ENCODE measurements at places on chromosomes 5 and 9.

GRCh38 chr5:133130387-133131118, 78.7 kb downstream of the HSPA4 start:
- DNase-seq = no peak

- no peak for DNase-seq
Measured at GRCh38 chr9:31140316-31140715, 1244.1 kb upstream of the ACO1 start.

DNA sequence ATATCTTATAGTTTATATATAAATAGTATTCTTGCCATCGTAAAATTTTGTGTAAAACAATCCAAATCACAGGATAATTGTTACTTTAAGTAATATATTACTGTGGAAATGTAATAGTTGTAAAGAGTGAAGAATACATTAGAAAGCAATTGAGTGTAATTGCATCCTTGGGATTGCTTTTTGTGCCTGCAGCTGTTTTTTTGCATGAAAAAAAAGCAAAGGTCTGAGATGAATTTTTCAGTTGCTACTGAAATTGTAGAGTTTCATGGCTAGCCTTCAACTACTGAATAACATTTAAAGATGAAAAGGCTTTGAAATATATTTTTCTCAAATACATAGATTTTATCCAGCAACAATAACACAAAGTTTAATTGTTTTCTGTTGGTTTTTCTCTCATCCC, 232.0 kb upstream of the FAM174A start:
- no peak for DNase-seq

DNA sequence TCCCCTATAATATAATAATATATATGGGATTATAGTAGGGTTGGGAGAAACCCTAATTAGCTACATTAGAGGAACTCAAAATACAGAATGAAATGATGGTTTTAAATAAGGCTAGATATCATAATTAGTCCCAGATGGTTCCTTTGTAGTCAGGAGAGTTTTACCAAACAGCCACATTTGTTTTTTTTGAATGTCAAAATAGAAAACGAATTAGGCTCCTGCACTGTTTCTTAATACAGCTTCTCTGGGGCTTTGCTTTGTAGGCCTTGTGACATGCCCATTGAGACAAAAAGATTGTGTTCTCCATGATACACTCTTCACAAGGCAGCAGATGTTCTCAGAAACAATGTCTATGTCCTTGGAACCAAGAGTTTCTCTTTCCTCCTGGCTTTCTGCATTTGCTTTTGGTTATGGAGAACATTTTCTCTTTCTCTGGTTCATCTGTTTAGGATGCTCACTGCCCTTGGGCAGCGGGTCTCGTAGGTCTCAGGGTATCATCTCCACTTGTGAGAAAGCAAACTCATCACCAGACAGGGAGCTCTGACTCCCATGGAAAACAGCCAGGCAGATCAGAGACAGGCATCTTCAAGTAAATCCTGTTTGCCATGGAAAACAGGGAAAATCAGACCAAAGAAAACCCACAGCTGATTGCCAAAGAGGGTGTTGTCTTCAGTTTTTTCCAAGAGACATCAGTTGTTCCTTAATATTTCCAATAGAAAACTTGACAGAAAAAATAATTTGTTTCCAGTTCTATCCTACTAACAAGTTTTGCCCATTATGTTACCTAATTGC, 54.1 kb upstream of the RPS23 start:
- DNase-seq = no peak

DNA sequence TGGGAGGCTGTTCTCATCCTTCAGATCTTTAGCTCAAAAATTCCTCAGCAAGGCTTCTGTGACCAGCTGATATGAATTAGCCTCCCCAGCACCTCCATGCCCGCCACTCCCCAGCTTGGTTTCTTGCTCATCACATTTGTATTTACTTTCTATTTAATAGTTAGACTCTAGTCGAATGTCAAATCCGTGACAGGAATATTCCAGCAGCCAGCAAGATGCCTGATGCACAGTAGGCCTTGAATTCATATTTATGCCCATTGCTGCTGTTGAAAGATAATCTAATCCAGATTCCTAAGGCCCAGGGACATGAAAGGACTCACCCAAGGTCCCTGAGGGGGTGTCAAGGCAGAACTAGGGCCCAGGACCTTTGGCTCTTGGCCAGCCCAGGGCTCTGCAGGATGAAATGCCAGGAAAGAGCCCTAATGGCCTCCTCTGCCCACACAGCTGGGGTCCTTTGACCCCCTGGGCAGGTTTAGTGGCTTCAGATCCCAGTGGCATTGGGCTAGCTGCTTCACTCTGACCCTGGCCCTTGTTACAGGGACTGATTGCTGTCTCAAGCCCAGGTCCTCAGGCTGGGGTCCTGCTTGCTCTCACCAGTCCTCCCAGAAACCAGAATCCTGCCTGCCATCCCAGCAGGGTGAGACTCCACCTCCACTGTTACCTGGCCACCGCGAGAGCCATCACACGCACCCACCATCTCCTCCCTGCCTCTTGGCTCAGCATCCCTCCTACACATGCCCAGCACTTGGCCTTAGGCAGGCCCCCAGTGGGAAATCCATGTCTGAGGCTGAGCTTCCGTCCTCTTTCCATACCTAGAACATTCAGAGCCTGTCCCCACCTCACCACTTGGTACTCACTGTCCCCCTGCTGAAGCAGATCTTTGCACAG, 7.3 kb downstream of the CSF1R start:
- no peak for DNase-seq

- DNase-seq = no peak
Measured at GRCh38 chr9:131411719-131412681, 18.1 kb downstream of the PRRC2B start.

GRCh38 chr9:123426406-123426805, 70.4 kb downstream of the CRB2 start:
- no peak for DNase-seq
